ENCODE measurements at places on chromosomes 2 and 18.

DNA sequence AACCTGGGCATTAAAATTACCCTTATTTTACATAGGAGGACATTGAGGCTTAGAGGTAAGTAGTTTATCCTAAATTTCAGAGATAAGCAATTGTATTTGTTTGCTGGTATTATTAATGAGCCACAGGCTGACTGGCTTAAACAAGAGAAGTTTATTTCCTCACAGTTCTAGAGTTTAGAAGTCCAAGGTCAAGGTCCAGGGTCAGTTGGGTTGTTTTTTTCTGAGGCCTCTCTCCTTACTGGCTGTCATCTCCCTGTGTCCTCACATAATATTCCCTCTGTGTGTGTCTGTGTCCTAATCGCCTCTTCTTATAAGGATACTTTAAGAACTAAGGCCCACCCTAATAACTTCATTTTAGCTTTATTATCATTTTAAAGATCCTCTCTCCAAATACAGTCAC lies 294.9 kb upstream of the ATP5MC3 start:
- no peak for DNase-seq

DNA sequence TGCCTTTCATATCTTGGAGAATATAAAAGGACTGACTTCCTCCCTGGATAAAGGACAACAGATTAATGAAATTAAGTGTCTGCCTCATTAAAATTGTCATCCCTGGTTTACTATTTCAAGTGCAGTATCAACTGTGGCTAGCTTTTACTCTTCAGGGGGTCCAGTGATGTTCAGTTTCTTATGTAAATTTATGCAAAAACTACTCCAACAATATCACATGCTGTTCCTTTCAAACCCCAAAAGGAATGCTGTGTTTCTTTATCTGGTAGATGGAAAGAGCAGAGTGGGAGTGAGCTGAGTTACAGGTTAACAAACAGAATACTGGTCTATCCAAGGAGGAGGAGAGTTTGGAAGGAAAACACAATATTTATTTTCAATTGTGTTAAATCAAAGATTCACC lies 283.7 kb upstream of the VWC2L start:
- no peak for DNase-seq

GRCh38 chr18:46411867-46412690 lies 244.9 kb downstream of the LOXHD1 start:
- no peak for DNase-seq

GRCh38 chr2:222413295-222413911 lies 10.9 kb upstream of the SGPP2 start:
- no peak for DNase-seq

GRCh38 chr2:186307871-186308270 lies 178.2 kb upstream of the ZC3H15 start:
- no peak for DNase-seq

GRCh38 chr2:73205611-73206010 lies 3.2 kb downstream of the NOTO start:
- no peak for DNase-seq

DNA sequence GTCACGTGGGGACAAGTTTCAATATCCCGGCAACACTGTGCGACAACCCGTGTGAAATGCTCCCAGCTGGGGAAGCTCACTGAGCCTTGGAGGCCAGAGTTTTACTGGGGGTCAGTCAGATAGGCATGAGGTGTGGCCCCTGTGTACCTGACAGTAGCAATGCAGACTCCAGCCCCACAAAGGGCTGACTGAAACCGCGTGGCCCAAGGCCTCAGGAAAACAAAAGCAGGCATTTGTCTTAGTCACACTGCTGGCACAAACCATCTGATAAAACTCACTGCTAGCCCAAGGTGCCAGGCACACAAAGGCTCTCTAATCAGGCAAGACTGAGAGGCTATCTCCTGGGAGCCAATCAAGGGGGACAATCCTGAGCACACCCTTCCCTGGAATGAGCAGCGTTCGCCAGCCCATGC lies 786.6 kb upstream of the RAB6C start:
- no peak for DNase-seq

- DNase-seq, result peak; percentile 50
Observed at GRCh38 chr2:6352906-6353515, 512.7 kb downstream of the CMPK2 start.

DNA sequence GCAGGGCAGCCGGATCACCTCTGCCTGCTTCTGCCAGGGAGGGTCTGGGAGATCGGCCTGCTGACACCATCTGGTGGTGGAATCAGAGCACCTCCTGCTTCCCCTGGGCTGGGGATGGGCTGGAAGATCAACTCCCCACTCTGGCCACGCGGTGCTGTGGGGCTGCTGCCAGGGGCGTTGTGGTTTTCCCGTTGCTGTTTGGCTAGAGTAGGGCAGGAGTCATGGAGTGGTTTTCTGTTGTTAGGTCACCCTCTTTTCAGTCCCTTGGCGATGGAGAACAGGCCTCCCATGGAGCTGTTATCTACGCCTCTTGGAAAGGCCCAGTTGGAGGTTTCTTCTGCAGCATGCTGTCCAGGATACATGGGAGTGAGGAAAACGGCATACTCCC lies 15.2 kb downstream of the BCL2L11 start:
- DNase-seq, result no peak

DNA sequence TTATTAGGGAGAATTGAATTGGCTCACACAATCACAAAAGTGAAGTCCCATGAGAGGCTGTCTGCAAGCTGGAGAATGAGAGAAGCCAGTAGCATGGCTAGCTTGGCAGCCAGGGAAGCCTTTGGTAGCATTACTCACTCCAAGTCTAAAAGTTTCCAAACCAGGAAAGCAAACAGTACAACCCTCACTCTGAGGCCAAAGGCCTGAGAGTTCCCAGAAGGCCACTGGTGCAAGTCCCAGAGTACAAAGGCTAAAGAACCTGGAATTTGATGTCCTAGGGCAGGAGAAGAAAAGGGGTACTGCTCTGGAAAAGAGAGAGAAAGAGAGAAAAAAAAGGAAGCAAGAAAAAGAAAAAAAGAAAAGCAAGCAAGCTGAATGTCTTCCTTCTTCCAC lies 318.2 kb downstream of the RND3 start:
- DNase-seq, result no peak
